ENCODE measurements at places on chromosomes 1 and 21. TPM values are rescaled to one million over a fixed set of nuclear protein-coding genes. Genes with fewer than 3 reads are reported as not detected.

GRCh38 chr1:210374600-210374953 lies 45.9 kb downstream of the HHAT start:
- peak overlapping the region; percentile 99 for H3K27ac ChIP-seq
- no peak for DNase-seq
- no peak overlapping the region for H3K4me3 ChIP-seq

- H3K36me3 ChIP-seq = no peaks in the 10 kb centered on the region
- H3K4me3 ChIP-seq = no peak overlapping the region
- H3K27ac ChIP-seq = no peak overlapping the region
- DNase-seq = no peak
These were observed 19.8 kb upstream of the UBXN10 start for GRCh38 chr1:20166051-20166450.

GRCh38 chr1:162497104-162497722 lies 405 bp upstream of the UHMK1 start:
- H3K4me3 ChIP-seq = peak overlapping the region; percentile 95
- no peak for DNase-seq
- H3K36me3 ChIP-seq = peaks cover 6% of the 10 kb centered on the region
- peaks cover 6% of the 10 kb centered on the region for H3K4me1 ChIP-seq
- no peaks in the 10 kb centered on the region for H3K27me3 ChIP-seq
- peak overlapping the region; percentile 78 for H3K27ac ChIP-seq

NES gene
- polyA plus RNA-seq = 0.01 TPM

DNA sequence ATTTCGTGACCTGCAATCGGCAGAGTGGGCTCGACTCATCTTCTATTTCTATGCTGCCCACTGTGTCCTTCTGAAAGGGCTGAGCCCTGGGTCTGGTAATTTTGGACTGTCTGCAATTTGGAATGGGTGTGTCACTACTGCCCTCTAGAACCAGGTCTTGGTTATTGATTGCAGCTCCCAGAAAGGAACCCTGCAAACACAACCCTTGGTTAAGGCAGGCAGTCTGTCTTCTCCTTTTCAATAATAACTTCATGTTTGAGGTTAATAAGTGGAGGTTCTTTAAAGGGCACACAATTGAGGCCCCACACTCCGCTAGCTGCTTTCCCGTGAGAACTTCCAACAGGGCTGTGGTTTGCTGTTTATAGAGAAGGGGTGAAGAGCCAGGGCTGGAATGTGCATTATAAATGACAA lies 79.9 kb upstream of the LYST start:
- H3K4me3 ChIP-seq = no peak overlapping the region
- no peak for DNase-seq
- H3K36me3 ChIP-seq = no peaks in the 10 kb centered on the region
- peaks cover 14% of the 10 kb centered on the region for H3K4me1 ChIP-seq
- no peaks in the 10 kb centered on the region for H3K27me3 ChIP-seq
- no peak overlapping the region for H3K27ac ChIP-seq

GRCh38 chr21:45384656-45385548 lies 20.1 kb upstream of the COL18A1 start:
- no peak for DNase-seq
- no peak overlapping the region for H3K4me3 ChIP-seq
- H3K36me3 ChIP-seq = no peaks in the 10 kb centered on the region

GRCh38 chr1:61132176-61132638 lies 49.8 kb downstream of the NFIA start:
- H3K36me3 ChIP-seq = no peaks in the 10 kb centered on the region
- no peak for DNase-seq
- H3K27ac ChIP-seq = no peak overlapping the region
- H3K4me3 ChIP-seq = no peak overlapping the region
- no peaks in the 10 kb centered on the region for H3K27me3 ChIP-seq

ATF6 gene
- 19.7 TPM for polyA plus RNA-seq

DNA sequence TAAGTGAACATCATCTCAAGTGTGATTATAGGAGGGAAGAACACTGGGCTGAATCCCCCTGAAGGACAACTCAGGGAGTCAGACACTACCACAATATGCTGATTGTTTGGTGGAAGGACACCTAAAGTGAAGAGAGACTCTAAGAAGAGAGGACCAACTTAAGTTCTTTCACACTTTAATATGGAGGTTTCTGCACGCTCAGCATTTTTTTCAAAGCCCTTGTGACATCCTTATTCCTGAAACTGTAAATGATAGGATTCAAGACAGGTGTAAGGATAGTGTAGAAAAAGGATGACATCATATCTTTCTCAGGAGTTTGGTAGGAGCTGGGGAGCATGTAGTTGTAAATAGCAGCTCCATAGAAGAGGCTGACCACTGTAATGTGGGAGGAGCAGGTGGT lies 4.8 kb downstream of the OR2T10 start:
- H3K27ac ChIP-seq = no peak overlapping the region
- no peaks in the 10 kb centered on the region for H3K36me3 ChIP-seq
- no peak overlapping the region for H3K4me3 ChIP-seq
- no peaks in the 10 kb centered on the region for H3K4me1 ChIP-seq
- no peak for DNase-seq

DNA sequence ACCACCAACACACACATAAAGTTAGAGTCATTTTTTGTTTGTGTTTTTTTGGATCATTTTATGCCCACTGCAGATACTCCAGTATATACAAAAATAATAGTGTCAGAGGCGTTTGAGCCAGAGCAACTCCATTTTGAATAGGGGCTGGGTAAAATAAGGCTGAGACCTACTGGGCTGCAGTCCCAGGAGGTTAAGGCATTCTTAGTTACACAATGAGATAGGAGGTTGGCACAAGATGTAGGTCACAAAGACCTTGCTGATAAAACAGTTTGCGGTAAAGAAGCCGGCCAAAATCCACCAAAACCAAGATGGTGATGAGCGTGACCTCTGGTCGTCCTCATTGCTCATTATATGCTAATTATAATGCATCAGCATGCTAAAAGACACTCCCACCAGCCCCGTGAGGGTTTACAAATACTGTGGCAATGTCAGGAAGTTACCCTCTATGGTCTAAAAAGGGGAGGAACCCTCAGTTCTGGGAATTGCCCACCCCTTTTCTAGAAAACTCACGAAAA lies 40.6 kb downstream of the GJA5 start:
- DNase-seq = no peak
- no peak overlapping the region for H3K4me3 ChIP-seq
- H3K27ac ChIP-seq = no peak overlapping the region
- no peaks in the 10 kb centered on the region for H3K36me3 ChIP-seq
- H3K27me3 ChIP-seq = no peaks in the 10 kb centered on the region

- DNase-seq = no peak
- H3K36me3 ChIP-seq = no peaks in the 10 kb centered on the region
These were observed 121.8 kb downstream of the HMGB4 start for GRCh38 chr1:33985656-33986055.

- peak overlapping the region; percentile 26 for H3K4me3 ChIP-seq
- DNase-seq = no peak
- peak overlapping the region; percentile 21 for H3K27ac ChIP-seq
- peaks cover 3% of the 10 kb centered on the region for H3K4me1 ChIP-seq
- H3K36me3 ChIP-seq = no peaks in the 10 kb centered on the region
These were observed 17.8 kb upstream of the CNR2 start for GRCh38 chr1:23930861-23931490.

DNA sequence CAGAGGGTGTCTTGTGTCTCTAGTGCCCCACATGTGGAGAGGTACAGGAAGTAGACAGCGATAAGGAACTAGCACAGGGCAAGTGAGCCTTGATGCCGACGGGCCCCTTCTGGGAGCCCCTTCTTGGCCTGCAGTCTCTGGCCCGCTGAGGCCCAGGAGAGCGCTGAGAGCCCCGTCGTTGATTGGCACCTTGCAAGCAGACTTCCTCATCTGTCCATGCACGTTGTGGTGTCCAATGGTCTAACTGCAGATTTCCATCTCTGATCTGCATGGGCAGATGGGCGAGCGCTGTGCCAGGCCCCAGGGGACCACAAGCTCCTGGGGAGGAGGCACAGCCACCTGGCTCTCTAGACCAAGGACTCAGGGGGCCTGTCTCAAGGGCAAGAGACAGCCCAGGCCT lies 32.4 kb downstream of the PLEKHA6 start:
- peaks cover 7% of the 10 kb centered on the region for H3K4me1 ChIP-seq
- no peaks in the 10 kb centered on the region for H3K27me3 ChIP-seq
- no peaks in the 10 kb centered on the region for H3K36me3 ChIP-seq

VANGL2 gene
- polyA plus RNA-seq = 10.9 TPM

FCRL5 gene
- 0.03 TPM for polyA plus RNA-seq

GRCh38 chr1:41656068-41656467 lies 171.6 kb upstream of the EDN2 start:
- H3K36me3 ChIP-seq = no peaks in the 10 kb centered on the region
- peaks cover 3% of the 10 kb centered on the region for H3K27me3 ChIP-seq
- no peak for DNase-seq
- no peak overlapping the region for H3K27ac ChIP-seq

DNA sequence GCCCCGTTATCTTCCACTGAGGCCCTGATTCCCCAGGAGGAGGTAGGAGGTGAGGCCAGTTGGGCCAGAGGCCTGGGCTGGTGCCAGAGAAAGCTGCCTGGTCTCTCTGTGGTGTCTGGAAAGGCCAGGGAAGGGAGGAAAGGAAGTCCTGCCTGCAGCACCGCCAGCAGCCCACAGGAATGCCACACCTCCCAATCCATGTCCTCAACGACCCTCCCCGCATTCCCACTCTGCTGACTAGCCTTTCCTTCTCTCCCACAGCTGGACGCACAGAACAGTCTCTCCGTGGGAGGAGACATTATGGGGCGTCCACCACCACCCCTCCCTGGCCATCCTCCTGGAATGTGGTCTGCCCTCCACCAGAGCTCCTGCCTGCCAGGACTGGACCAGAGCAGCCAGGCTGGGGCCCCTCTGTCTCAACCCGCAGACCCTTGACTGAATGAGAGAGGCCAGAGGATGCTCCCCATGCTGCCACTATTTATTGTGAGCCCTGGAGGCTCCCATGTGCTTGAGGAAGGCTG lies 18.0 kb downstream of the CSF1 start:
- no peaks in the 10 kb centered on the region for H3K36me3 ChIP-seq
- H3K27me3 ChIP-seq = no peaks in the 10 kb centered on the region
- no peak for DNase-seq
- peaks cover 20% of the 10 kb centered on the region for H3K4me1 ChIP-seq
- no peak overlapping the region for H3K27ac ChIP-seq
- no peak overlapping the region for H3K4me3 ChIP-seq

- H3K27ac ChIP-seq = no peak overlapping the region
These were observed 275.2 kb upstream of the DPYD start for GRCh38 chr1:98196012-98196411.

GRCh38 chr1:110612060-110612745 lies 6.0 kb upstream of the KCNA2 start:
- no peaks in the 10 kb centered on the region for H3K4me1 ChIP-seq
- no peak overlapping the region for H3K4me3 ChIP-seq
- H3K36me3 ChIP-seq = no peaks in the 10 kb centered on the region
- H3K27me3 ChIP-seq = peaks cover 49% of the 10 kb centered on the region
- H3K27ac ChIP-seq = no peak overlapping the region

DNA sequence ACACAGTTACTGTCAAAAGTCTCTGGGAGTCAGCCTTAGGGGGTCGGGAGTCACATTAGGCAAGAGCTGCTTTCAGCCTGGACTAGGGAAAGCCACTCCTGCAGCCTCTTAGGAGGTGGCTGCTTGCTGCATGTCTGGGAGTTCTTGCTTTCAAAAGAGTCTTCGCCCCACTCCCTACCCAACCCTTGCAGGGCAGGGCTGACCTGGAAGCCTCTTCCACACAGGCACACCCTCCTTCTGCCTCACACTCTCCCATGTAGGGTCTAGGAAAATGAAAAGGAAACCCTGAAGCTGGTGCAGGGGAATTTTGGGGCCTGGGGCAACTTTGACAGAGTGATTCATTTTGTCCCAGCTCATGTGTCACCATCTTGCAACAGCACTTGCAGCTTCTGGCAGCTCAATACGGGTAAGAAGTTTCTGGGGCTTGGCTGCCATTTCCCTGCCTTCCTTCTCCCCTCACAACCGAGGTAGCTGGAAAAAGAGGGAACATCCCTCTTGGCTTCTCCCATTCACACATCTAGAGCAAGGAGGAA lies 37.3 kb downstream of the KCND3 start:
- peak; percentile 28 for DNase-seq
- no peak overlapping the region for H3K27ac ChIP-seq
- no peaks in the 10 kb centered on the region for H3K36me3 ChIP-seq
- peaks cover 34% of the 10 kb centered on the region for H3K4me1 ChIP-seq

PDZK1IP1 gene
- polyA plus RNA-seq = 29.2 TPM

SPRR3 gene
- 8.3 TPM for polyA plus RNA-seq

DNA sequence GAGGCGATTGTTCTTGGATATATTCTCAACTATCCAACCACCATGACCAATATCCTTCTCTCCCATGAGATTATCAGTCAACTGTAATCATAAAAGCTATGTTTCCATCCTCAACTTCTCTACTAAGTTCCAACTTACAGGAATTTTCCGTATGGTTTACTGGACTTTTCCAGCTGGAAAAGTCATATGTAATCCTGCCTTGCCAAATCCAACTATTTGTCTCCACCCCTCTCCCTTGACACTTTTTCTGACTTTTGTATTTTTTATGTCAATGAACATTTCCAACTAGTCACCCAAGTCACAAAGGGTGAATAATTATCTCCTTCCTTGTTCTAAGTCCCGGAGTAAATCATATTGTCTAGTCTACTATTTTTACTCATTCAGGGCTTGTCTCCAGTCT lies 293.1 kb downstream of the USP25 start:
- no peaks in the 10 kb centered on the region for H3K36me3 ChIP-seq
- H3K27ac ChIP-seq = no peak overlapping the region
- H3K4me3 ChIP-seq = no peak overlapping the region
- no peak for DNase-seq
- H3K4me1 ChIP-seq = no peaks in the 10 kb centered on the region
- no peaks in the 10 kb centered on the region for H3K27me3 ChIP-seq

DNA sequence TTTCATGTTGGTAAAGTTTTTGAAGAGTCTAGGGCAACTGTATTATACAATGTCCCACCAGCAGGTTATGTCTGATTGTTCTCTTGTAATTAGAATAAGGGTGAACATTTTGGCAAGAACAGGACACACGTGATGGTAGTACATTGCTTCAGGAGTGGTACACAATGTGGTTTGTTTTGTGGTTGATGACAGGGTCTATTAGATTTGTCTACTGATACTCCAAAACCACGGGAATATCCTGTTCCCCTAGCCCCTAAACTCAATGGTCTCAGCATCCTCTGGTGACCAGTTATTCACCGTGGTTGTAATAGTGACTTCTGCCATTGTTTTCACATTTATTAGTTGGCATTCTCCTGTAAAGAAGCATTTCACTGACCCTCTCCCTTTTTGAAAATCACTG lies 22.1 kb upstream of the ACTA1 start:
- no peaks in the 10 kb centered on the region for H3K4me1 ChIP-seq
- no peak for DNase-seq
- no peaks in the 10 kb centered on the region for H3K27me3 ChIP-seq
- H3K4me3 ChIP-seq = no peak overlapping the region
- no peak overlapping the region for H3K27ac ChIP-seq

HCRTR1 gene
- not detected for polyA plus RNA-seq

DNA sequence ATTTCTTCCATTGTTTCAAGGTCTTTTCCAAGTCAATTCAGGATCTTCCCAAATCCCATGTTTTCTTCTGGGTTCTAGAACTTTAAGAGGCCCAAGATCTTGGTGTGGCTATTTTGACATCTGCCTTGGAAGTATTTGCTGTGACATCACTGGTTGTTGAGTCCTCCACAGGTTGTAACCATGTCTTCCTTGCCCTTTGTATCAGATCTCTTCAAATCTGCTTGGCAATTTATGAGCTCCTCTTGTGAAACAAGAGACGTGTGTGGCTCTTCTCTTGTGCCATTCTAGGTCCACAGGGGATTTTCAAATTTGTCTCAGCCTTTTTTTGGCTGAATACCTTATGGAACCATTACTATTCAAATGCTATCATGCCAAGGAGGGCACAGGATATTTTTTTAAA lies 60.3 kb upstream of the KCNK2 start:
- H3K27me3 ChIP-seq = no peaks in the 10 kb centered on the region
- H3K27ac ChIP-seq = no peak overlapping the region
- H3K36me3 ChIP-seq = no peaks in the 10 kb centered on the region
- no peak overlapping the region for H3K4me3 ChIP-seq

Data from keratinocyte (primary cell).